ENCODE measurements at places on chromosomes 12 and 14. TPM values are rescaled to one million over a fixed set of nuclear protein-coding genes. Genes with fewer than 3 reads are reported as not detected.
A peak's percentile ranks its signal among the peaks of the same experiment; 100 is the strongest.

DIO3 gene
- 0.56 TPM for total RNA-seq

FOXN4 gene
- total RNA-seq: not detected

CLEC2A gene
- total RNA-seq: not detected

PLEK2 gene
- 0.59 TPM for total RNA-seq

DNAJC22 gene
- total RNA-seq: not detected

GRCh38 chr12:129558036-129558435 lies 345.8 kb downstream of the TMEM132D start:
- H3K27me3 ChIP-seq: no peaks in the 10 kb centered on the region
- H3K36me3 ChIP-seq: no peaks in the 10 kb centered on the region
- no peak overlapping the region for H3K27ac ChIP-seq
- no peak overlapping the region for H3K4me3 ChIP-seq
- DNase-seq: no peak

DNA sequence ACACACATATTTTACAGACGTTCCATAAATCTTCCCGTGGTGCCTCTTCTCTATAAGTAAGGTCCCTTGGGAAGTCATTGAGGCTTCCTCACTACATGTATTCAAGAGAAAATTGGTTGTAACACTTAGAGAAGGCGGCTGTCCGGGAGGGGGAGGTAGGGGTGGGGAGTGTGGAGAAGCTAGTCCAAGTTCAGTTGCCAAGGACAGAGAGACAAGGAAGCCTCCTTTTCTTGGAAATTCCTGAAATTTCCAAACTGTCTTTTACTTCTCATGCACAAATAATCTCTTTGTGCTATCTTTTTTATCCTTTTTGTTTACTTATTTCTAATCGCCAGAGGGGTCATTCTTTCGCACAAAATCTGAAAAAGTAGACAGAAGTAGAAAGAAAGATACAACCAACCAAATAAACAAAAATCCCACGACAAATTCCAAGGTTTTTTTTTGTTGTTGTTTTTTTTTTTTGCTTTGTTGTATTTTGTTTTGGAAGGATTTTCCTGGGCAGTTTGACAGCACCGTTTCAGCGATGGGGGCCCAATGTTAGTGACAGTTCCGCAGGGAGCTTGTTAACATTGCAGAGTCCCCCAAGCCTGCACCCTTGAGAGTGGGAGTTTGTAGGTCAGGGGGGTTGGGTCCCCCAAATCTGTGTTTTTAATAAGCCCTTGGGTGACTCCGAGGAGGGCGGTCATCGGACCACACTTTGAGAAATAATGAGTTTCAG lies 45.2 kb downstream of the MAP1LC3B2 start:
- H3K4me3 ChIP-seq: peak overlapping the region; percentile 8
- no peaks in the 10 kb centered on the region for H3K36me3 ChIP-seq
- DNase-seq: peak; percentile 40
- H3K27me3 ChIP-seq: no peaks in the 10 kb centered on the region
- H3K4me1 ChIP-seq: peaks cover 3% of the 10 kb centered on the region

GRCh38 chr12:21539797-21540196 lies 13.7 kb downstream of the SPX start:
- DNase-seq: no peak
- no peaks in the 10 kb centered on the region for H3K36me3 ChIP-seq

- no peak for DNase-seq
- no peaks in the 10 kb centered on the region for H3K27me3 ChIP-seq
- no peak overlapping the region for H3K4me3 ChIP-seq
- no peaks in the 10 kb centered on the region for H3K4me1 ChIP-seq
- no peaks in the 10 kb centered on the region for H3K36me3 ChIP-seq
- no peak overlapping the region for H3K27ac ChIP-seq
Measured at GRCh38 chr12:120916561-120916960, 12.4 kb upstream of the SPPL3 start.

DNA sequence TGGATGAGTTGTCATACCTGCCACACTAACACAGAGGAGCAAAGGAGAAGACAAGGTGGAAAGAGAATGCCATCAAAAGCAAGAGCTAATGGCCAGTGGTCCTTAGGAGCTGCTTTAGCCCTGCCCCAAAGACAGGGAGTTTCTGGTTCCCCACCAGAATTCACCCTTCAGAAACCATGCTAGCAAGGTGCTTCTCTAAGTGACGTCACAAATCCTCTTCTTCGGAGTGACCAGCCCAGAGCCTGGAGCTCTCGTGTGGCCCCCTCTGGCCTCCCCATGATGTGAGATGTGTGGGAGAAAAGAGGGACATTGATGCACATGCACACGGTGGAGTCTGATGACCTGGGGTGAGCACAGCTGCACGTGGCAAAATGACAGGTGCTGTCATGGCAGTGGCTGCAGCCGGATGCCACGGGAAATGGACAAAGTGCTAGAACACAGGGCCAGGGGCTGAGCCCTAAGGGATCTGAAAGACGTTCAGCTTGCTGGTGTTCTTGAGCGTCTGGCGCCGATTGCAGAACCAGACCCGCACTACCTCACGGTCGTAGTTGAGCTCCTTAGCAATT lies 16.9 kb upstream of the TFCP2 start:
- H3K4me3 ChIP-seq: no peak overlapping the region
- no peaks in the 10 kb centered on the region for H3K27me3 ChIP-seq
- H3K36me3 ChIP-seq: peaks cover 52% of the 10 kb centered on the region
- DNase-seq: no peak

GRCh38 chr12:19035536-19035935 lies 94.0 kb upstream of the PLEKHA5 start:
- H3K4me3 ChIP-seq: no peak overlapping the region
- H3K4me1 ChIP-seq: no peaks in the 10 kb centered on the region
- no peaks in the 10 kb centered on the region for H3K36me3 ChIP-seq
- H3K27ac ChIP-seq: no peak overlapping the region
- no peaks in the 10 kb centered on the region for H3K27me3 ChIP-seq

DNA sequence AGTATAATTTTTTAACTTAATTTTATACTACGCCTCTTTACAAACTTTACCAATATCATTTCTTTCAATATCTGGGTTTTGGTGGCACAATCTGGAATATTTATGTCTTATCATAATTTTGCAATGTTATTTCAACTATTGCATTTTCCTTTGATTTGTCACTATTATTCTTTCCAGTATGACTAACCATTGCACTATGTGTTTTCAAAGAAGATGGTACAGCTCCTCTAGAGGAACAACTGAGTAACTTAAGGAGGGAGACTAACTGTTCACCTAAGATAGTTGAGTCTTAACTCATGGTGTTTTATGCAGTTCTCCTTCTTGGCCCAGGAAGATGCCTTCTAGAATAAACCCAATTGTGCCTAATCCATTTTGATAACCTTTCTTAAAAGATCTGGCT lies 60.5 kb upstream of the KIF21A start:
- H3K4me3 ChIP-seq: no peak overlapping the region
- no peaks in the 10 kb centered on the region for H3K4me1 ChIP-seq
- H3K36me3 ChIP-seq: no peaks in the 10 kb centered on the region

DNA sequence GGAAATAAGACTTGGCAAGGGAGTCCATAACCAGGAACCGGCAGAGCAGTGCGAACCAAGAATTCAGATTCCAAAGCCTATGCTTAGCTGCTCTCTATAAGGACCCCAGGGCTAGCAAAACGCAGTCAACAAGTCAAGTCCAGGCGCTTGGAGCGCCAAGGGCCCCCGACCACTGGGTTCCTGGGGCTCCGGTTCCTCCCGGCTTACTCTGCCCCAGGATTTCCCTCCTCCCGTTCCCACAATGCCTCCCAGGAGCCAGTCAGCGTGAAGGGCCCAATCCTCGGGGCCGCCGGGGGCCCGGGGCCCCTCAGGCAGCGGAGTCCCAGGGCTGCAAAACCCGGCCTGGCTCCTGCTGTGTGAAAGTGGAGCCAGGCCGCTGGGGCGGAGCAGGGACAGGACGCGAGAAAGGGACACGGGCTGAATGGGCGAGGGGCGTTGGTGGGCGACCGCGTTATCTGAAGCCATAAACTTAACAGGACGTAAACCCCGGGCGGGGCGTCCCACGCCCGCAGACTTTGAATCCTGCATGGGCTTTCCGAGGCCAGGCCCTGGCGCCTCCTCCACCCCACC lies 1.5 kb downstream of the KRT8 start:
- H3K36me3 ChIP-seq: no peaks in the 10 kb centered on the region
- no peaks in the 10 kb centered on the region for H3K4me1 ChIP-seq
- H3K27ac ChIP-seq: no peak overlapping the region
- DNase-seq: peak; percentile 71

DNA sequence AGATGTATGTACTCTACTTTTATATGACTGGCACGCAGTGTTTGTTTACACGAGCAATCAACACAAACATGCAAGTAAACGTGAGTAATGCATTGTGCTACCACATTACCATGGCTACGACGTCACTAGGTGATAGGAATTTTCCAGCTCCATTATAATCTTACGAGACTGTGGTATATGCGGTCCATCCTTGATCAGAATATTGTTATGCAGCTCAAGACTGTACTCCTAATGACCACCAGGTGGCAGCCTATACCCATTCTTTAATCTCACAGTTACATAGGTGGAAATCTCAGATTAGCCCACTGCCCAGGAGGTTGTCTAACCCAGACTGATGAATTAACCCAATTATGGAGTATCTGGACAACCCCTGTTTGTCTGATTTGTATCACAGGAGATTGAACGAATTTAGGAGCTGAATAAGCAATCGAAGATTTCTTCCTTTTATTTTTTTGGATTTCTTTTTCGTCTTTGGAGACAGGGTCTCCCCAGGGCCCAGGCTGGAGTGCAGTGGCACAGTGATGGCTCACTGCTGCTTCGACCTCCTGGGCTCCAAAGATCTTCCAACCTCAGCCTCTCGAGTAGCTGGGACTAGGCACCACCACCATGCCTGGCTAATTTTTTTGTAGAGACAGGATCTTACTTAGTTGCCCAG lies 8.7 kb upstream of the TESPA1 start:
- H3K27me3 ChIP-seq: no peaks in the 10 kb centered on the region
- no peaks in the 10 kb centered on the region for H3K4me1 ChIP-seq
- H3K27ac ChIP-seq: no peak overlapping the region
- DNase-seq: no peak
- no peaks in the 10 kb centered on the region for H3K36me3 ChIP-seq

- H3K36me3 ChIP-seq: no peaks in the 10 kb centered on the region
- no peaks in the 10 kb centered on the region for H3K27me3 ChIP-seq
- H3K4me1 ChIP-seq: peaks cover 3% of the 10 kb centered on the region
- no peak overlapping the region for H3K27ac ChIP-seq
Measured at GRCh38 chr12:89239534-89239933, 112.8 kb downstream of the DUSP6 start.

DNA sequence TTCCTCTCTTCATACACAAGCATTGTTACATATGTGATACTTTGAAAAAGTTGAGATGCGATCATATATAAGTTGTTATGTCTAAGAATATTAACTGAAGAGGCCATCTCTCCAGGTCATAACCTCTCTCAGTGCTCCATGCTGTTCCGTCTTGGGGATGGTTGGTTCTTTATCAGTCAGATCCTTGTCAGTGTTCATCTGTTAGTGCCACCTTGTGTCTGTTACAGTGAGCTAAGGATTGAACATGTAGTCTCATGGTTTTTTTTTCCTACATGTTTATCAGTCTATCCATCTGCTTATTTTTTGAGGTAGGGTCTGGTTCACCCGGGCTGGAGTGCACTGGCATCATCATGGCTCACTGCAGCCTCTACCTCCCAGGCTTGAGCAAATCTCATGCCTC lies 30.5 kb downstream of the EP400 start:
- peaks cover 61% of the 10 kb centered on the region for H3K36me3 ChIP-seq
- no peak overlapping the region for H3K4me3 ChIP-seq
- no peaks in the 10 kb centered on the region for H3K4me1 ChIP-seq
- H3K27ac ChIP-seq: no peak overlapping the region
- no peaks in the 10 kb centered on the region for H3K27me3 ChIP-seq

- DNase-seq: no peak
- no peak overlapping the region for H3K27ac ChIP-seq
- no peaks in the 10 kb centered on the region for H3K27me3 ChIP-seq
- H3K36me3 ChIP-seq: no peaks in the 10 kb centered on the region
- H3K4me1 ChIP-seq: no peaks in the 10 kb centered on the region
Measured at GRCh38 chr12:82904219-82904790, 217.6 kb downstream of the TMTC2 start.

DNA sequence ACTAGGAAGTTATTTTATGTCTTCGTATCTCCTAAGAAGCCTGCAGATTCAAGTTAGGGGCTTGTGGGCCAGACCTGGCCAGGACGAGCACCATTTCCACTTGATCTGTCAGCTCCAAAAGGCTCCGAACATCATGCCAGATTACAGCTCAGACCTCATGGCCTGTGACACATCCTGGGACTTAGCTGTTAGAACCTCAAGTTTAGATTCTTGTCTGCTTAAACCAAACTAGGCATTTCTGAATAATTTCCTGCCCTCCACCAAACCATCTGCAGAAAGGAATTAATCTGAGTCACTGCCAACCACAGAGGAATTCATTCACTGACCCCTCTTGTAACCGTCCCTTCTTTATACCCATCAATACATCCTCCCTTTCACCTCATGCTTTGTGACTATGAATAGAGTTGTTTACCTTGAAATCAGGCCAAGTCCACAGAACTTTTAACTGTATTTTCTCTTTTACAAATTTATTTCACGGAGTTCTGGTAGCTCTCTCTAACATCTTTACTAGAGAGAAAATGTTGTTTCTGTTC lies 120.3 kb downstream of the FBXL14 start:
- no peak overlapping the region for H3K27ac ChIP-seq
- no peak overlapping the region for H3K4me3 ChIP-seq
- no peaks in the 10 kb centered on the region for H3K36me3 ChIP-seq
- no peaks in the 10 kb centered on the region for H3K27me3 ChIP-seq

- H3K4me1 ChIP-seq: no peaks in the 10 kb centered on the region
- no peak overlapping the region for H3K27ac ChIP-seq
- no peak for DNase-seq
- no peaks in the 10 kb centered on the region for H3K27me3 ChIP-seq
Measured at GRCh38 chr12:5461966-5462365, 30.1 kb downstream of the NTF3 start.

- DNase-seq: no peak
- H3K4me3 ChIP-seq: no peak overlapping the region
- H3K36me3 ChIP-seq: no peaks in the 10 kb centered on the region
- H3K27me3 ChIP-seq: no peaks in the 10 kb centered on the region
- H3K4me1 ChIP-seq: no peaks in the 10 kb centered on the region
Measured at GRCh38 chr14:67395086-67395875, 16.7 kb downstream of the PLEK2 start.

DNA sequence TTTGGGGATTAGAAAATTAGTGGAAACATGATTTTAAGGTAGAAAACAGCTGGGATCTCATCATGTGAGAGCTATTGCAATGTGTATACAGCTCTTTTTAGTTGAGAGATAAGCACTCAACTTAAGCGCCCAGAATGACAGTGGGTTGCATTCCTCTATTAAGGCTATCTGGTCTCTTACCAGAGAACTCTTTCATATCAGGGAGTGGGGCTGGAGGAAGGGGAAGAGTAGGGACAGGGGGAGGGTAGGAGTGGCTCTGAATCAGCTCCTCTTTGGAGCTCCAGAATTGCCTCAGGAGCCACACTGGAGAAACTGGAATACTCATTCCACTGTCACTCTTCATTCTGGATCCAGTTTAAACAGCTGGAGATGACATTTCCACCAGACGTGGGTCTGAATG lies 9.2 kb upstream of the PLEKHG3 start:
- H3K27ac ChIP-seq: no peak overlapping the region
- H3K4me3 ChIP-seq: no peak overlapping the region
- H3K4me1 ChIP-seq: peaks cover 6% of the 10 kb centered on the region
- no peak for DNase-seq

DNA sequence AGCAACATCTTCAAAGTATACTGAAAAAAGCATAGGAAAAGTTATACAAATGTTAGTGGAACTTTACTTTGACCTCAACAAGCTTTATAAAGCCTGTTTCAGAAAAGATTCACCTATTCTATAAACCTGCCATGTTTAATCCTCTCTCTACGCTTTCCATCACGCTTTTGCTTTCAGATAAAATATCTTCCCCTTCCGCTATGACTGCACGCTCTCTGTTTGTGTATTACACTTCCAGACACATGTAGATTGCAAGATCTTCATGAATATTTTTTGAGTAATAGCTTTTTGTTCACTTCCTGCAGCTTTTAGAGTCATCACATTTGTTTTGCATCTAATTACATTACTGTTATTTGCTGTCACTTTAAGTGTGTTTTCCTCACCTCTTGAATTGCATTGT lies 271.4 kb downstream of the RASSF9 start:
- H3K36me3 ChIP-seq: no peaks in the 10 kb centered on the region
- H3K27me3 ChIP-seq: no peaks in the 10 kb centered on the region
- no peak for DNase-seq

All from psoas muscle (tissue), 8 donors.